ENCODE measurements at places on chromosomes 16 and 17.

- peak; percentile 88 for DNase-seq
Measured at GRCh38 chr17:35245196-35245486, 2.3 kb downstream of the SLFN5 start.

GRCh38 chr16:9402293-9402860 lies 310.9 kb downstream of the HAPSTR1 start:
- no peak for DNase-seq

- DNase-seq: peak; percentile 31
Measured at GRCh38 chr17:37844158-37844976, 79.8 kb upstream of the TBC1D3K start.

GRCh38 chr16:11909653-11910545 lies 5.9 kb downstream of the GSPT1 start:
- peak; percentile 78 for DNase-seq

DNA sequence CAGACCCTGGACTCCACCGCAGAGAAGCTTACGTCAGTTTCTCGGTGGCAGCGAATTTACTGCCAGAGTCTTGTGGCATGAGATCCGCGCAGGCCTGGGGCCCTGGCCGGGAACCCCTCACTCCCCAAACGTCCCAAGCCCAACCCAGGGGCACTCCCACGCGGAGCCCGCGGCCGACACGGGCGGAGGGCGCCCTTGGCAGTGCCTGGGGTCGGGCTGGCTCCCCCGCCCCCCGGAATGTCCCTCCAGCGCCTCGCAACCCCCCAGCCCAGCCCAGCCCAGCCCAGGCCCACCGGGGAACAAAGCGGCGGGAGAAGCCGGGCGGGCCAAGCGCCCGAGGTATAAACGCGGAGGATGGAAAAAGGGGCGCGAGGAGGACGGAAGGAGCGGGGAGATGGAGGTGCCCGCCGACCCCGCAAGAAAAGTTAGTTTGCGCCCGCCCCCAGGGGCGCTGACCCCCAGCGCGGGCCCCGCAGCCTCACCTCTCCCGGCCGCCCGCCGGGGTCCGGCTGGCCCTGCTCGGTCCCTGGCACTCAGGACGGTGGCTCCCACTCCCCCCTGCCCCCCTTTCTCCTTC lies 330 bp downstream of the CASKIN2 start:
- no peak for DNase-seq
